PC-9 (cell line): ENCODE measurements at places on chromosomes 3 and 15.

- no peak for DNase-seq
These were observed 106.7 kb upstream of the THRB start for GRCh38 chr3:24601066-24601939.

GRCh38 chr3:14452740-14453710, 50.6 kb downstream of the SLC6A6 start:
- peak; percentile 85 for DNase-seq

DNA sequence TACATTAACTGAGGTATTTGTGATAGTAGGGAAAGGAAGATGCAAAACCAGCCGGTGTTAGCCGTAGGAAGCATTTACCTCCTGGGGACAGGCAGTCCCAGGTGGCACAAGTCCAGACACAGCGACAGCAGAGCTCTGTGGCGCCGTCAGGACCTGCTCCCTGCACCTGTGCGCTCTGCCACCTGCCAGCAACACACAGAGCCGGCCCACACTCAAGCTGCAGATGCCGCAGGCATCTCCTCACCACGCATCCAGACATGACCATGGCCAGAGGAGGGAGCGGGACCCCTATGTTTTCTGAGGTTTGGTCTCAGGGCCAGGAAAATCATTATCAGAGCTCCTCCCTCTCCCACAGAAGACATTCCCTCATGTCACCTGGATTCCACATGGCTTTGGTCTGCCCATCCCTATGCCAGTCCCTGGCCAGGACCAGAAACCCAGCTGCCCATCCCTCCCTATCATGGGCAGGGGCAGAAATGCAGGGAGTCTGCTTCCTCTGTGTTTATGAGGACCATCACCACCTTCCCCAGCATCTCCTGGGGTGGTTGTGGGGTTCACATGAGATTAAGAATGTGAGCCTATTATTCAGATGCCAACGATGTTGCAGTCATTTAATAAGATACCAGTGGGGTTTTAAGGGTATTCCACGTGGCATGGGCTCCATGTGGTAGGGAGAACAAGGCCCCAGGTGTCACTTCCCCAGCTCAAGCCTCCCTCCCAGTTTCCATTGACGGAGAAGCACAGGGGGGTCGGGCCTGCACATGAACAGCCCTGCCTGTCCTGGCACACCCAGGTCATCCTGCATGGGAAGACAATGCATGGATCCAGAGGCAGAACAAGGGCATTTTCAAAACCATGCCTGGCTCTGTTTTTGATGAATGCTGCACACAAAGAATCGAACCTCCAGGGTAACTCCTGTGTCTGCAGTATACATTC, 251.1 kb downstream of the OCA2 start:
- DNase-seq, result no peak

DNA sequence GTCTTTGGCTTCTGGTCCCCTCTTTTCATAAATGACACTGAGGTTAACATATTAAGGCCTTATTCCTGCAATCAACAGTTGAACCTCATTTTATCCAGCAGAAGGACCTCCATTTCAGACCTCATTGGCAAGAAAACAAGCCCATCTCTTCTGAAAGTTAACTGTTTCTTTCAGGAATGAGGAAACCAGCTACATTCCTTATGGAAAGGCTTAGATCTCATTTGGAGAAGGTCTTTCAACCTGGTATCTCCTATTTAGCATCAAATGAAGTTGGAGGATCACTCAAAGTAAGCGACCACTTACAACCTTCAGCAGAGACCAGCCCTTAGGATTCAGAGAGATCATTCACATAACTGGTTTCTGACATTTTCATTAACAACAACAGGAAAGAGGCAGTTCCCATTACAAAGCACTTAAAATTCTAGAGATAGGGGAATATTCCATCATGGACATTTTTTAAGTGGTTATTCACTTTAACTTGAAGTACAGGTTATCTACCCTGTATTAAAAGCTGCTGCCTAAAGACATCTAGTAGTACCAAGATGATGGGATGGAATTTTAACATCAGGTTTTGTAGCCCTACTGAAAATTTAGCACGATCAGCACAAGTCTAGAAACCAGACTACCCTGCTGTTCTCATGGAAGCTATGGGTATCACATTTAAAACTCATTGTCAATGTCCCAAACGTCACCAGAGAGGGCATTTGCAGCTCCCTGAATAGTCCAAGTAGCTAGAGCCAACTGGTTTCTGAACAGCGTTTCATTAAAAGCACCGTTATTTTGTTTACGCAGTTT, 30.4 kb downstream of the TFRC start:
- no peak for DNase-seq

DNA sequence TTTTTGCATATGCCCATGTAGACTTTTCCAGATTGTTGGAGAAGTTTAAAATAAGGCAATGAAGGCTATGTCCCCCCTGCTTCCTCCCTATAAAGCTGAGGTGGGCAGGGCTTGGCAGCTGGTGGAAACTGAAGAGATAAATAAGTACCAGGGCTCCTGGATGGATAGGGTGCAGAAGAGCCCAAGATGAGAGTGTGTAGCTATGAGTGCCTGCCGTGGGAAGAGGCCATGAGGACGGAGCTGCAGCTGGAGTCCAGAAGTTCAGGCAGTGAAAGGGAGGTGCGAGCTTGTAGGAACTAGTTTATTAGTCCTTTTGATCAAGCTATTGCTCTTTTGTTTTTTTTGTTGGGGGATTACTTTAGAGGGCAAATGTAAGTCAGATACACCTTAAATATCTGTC, 52.4 kb downstream of the PHLDB2 start:
- no peak for DNase-seq
